Epithelial cell of umbilical artery (primary cell): ENCODE measurements at places on chromosomes 11 and 22. TPM values are rescaled to one million over a fixed set of nuclear protein-coding genes. Genes with fewer than 3 reads are reported as not detected.

Gene GSTT2
- 1.2 TPM in 1 of 2 replicates, not detected in the other for total RNA-seq

Gene SLC29A2
- total RNA-seq = 0.76 and 0.97 TPM in 2 replicates

Gene MYOD1
- total RNA-seq = not detected in 2 replicates

Gene CRACR2B
- total RNA-seq = 6.5 and 9.6 TPM in 2 replicates

Gene POGLUT3
- total RNA-seq = 18.4 and 23.1 TPM in 2 replicates

Gene TREH
- total RNA-seq = under 0.01 TPM in 1 of 2 replicates, not detected in the other

Gene SEZ6L
- total RNA-seq = not detected in 2 replicates

Gene DBX1
- total RNA-seq = not detected in 2 replicates

Gene FRMD8
- 49.7 and 193 TPM in 2 replicates for total RNA-seq

Gene STK33
- 1.5 and 1.6 TPM in 2 replicates for total RNA-seq

Gene FGF4
- not detected in 2 replicates for total RNA-seq

Gene ALX4
- not detected in 2 replicates for total RNA-seq

Gene ST13
- 173 and 236 TPM in 2 replicates for total RNA-seq

Gene APOL1
- 10.7 and 75.2 TPM in 2 replicates for total RNA-seq

Gene POU2AF2
- not detected in 2 replicates for total RNA-seq

Gene ARHGAP20
- 0.97 and 2.4 TPM in 2 replicates for total RNA-seq

Gene ANKK1
- not detected in 2 replicates for total RNA-seq

Gene DRD2
- not detected in 2 replicates for total RNA-seq

Gene NXPE4
- total RNA-seq = not detected in 2 replicates

Gene RFPL1
- total RNA-seq = not detected in 2 replicates

Gene SCGB2A2
- not detected in 2 replicates for total RNA-seq

Gene RIMBP3B
- not detected in 2 replicates for total RNA-seq

Gene PUS3
- total RNA-seq = 11.4 and 12.2 TPM in 2 replicates

Gene HMOX1
- total RNA-seq = 14.6 and 50.8 TPM in 2 replicates

Gene IGSF9B
- total RNA-seq = under 0.01 and 0.91 TPM in 2 replicates

Gene TIMP3
- total RNA-seq = 1.6 and 5.2 TPM in 2 replicates

Gene EWSR1
- total RNA-seq = 162 and 165 TPM in 2 replicates

Gene B3GAT1
- total RNA-seq = under 0.01 TPM in 2 replicates

Gene AIFM3
- 0.32 and 0.46 TPM in 2 replicates for total RNA-seq

Gene IRAG1
- under 0.01 and 0.46 TPM in 2 replicates for total RNA-seq

Gene KCNQ1
- 0.32 TPM in 1 of 2 replicates, not detected in the other for total RNA-seq

Gene HEPHL1
- not detected in 2 replicates for total RNA-seq

Gene STARD10
- 19.8 and 25.7 TPM in 2 replicates for total RNA-seq
